PC-9 (cell line): ENCODE measurements at places on chromosomes 6 and 20. TPM values are rescaled to one million over a fixed set of nuclear protein-coding genes. Genes with fewer than 3 reads are reported as not detected.
A peak's percentile ranks its signal among the peaks of the same experiment; 100 is the strongest.

PDCD2 gene
- 43.1 and 51.7 TPM in 2 replicates for total RNA-seq

BTN1A1 gene
- total RNA-seq = not detected in 2 replicates

UBE2C gene
- 207 TPM in 2 replicates for total RNA-seq

TRAPPC3L gene
- total RNA-seq = not detected in 2 replicates

GRCh38 chr20:53786071-53786444 lies 192.4 kb upstream of the ZNF217 start:
- peak; percentile 100 for DNase-seq

DNA sequence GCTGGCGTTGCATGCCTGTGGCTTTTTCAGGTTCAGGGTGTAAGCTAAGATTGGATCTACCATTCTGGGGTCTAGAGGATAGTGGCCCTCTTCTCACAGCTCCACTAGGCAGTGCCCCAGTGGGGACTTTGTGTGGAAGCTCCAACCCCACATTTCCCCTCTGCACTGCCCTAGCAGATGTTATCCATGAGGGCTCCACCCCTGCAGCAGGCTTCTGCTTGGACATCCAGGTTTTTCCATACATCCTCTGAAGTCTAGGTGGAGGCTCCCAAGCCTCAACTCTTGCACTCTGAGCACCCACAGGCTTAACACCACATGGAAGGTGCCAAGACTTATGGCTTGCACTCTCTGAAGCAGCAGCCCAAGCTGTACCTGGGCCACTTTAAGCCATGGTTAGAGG lies 76.6 kb upstream of the PRND start:
- DNase-seq = no peak

DDO gene
- 2.0 and 3.6 TPM in 2 replicates for total RNA-seq

DYNLT2 gene
- total RNA-seq = 1.4 and 1.5 TPM in 2 replicates

DNA sequence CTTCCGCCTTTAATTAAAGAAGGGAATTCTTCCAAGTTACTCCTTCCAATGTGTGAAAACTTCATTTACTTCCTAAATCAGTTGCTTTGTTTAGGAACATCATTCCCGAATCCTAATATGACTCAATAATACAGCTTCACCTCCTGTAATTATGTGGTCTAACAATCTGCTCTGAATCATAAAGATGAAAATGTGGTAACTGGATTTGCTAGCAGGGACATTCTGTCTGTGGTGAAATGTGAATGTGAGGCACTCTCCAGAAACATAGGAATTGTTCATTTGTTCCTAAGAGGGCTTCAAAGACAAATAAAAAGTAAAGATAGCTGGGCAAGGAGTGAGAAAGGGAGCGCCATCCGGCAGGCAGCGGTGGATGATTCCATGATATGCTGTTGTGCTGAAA lies 678.1 kb downstream of the KIF16B start:
- no peak for DNase-seq

EPHA7 gene
- 0.57 and 1.0 TPM in 2 replicates for total RNA-seq

SIRPD gene
- 0.37 and 0.53 TPM in 2 replicates for total RNA-seq

GRCh38 chr20:20217621-20218020 lies 150.3 kb upstream of the INSM1 start:
- no peak for DNase-seq

- no peak for DNase-seq
These were observed 32.7 kb downstream of the TOX2 start for GRCh38 chr20:43947316-43947710.

DNA sequence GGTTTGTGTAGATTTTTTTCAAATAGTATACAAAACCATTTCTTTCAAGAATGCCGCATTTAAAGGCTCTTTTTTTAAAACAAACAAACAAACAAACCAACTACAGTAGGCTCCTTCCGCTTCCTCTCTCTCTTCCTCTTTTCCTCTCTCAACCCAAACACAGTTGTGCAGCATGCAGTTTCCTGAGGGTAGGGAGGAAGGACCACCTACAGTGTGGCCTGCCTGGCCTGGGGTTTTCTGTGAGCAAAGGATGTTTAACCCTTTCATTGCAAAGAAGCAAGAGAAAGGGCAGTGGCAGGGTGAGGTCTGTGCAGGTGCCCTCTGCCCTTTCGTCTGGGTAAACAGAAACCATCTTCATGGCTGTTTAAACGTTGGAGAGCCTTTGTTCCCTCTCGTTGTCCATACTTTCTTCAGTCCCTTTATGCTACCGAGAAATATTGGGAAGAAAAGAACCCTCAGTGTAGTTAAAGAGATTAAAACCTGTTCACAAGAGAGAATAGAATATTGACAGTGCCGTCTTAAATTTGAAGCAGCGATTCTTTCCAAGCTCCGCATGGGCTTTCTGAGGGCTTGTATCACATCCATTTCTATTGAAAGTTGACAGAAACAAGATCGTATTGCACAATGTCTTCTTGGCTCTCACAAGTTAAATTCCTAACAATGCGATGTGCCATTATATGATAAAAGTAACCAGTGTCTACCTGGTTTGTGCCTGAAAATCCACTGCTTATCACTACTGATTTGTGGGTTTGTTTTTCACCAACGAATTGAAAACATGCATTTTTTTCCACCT lies 215.5 kb upstream of the SNX9 start:
- DNase-seq = no peak

- no peak for DNase-seq
These were observed 442.4 kb downstream of the FRK start for GRCh38 chr6:115618256-115618655.

B3GAT2 gene
- not detected in 2 replicates for total RNA-seq

DNA sequence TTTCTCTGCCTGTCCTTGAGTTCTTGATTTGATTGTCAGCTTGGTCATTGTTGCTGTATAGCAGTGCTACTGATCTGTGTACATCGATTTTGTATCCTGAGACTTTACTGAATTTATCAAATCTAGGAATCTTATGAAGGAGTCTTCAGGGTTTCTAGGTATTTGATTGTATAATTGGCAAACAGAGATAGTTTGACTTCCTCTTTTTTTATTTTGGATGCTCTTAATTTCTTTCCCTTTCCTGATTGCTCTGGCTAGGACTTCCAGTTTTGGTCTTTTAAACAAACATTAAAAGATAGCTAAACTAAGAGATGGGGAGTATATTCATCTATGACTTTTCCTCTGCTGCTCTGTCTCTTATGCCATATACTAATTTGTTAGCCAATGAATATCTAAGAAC lies 62.4 kb downstream of the NCOA7 start:
- no peak for DNase-seq

GRCh38 chr20:41524980-41525613 lies 93.1 kb downstream of the CHD6 start:
- DNase-seq = no peak

SYCP2L gene
- 12.6 and 15.7 TPM in 2 replicates for total RNA-seq

KIF16B gene
- total RNA-seq = 15.1 and 17.6 TPM in 2 replicates

SEC63 gene
- 43.0 and 101 TPM in 2 replicates for total RNA-seq
